NCI-H510A treated with DMSO at 0.1 percent for 48 hours (cell line): ENCODE measurements at places on chromosomes 2 and 18.
A peak's percentile ranks its signal among the peaks of the same experiment; 100 is the strongest.

- no peak for DNase-seq
These were observed 268.5 kb upstream of the ZSWIM2 start for GRCh38 chr2:187117483-187117882.

- no peak for DNase-seq
These were observed 48.1 kb downstream of the ADCY3 start for GRCh38 chr2:24871852-24872333.

DNA sequence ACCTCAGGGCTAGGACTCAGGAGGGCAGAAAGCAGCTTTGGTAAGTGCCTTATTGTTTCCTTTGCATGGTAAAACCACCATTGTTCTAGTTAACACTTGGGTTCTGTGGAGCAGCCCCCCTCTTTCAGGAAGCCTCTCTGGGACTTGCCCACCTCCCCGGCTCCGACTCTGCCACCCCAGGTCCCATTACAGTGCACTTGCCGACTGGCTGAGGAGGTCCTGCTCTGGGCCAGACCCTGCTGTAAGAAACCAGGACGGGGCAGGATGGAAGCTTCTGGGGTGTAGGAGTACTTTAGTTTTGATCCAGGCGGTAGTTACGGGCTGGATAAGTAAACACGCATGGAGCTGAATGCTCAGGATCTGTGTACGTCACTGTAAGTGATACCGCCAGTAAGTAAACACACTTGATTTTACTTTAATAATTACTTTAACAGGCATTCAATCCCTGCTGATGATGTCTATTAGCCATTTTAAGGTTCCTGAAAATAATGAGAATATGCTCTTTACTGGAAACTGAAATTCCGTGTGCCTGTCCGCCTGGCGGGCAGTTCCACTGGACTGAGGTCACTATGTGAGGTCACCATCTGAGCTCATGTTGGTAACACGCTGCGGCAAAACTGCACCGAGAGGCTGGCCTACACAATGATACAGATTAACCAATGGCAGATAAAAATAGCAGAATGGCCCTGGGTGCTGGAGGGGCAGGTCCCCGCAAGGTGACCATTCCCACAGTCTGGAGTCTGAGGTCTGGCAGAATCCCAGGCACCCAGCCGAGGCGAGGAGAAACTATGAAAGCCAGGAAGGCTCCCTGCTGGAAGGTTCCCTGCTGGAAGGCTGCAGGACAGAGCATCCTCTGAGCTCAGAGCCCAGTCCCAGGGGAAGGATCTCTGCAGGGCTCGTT, 25.2 kb downstream of the HS1BP3 start:
- DNase-seq = peak; percentile 74

GRCh38 chr2:207133820-207134519, 31.8 kb downstream of the KLF7 start:
- no peak for DNase-seq

GRCh38 chr18:26813043-26813442, 52.5 kb downstream of the AQP4 start:
- peak; percentile 45 for DNase-seq

- no peak for DNase-seq
These were observed 10.8 kb downstream of the GLS start for GRCh38 chr2:190891372-190891771.

DNA sequence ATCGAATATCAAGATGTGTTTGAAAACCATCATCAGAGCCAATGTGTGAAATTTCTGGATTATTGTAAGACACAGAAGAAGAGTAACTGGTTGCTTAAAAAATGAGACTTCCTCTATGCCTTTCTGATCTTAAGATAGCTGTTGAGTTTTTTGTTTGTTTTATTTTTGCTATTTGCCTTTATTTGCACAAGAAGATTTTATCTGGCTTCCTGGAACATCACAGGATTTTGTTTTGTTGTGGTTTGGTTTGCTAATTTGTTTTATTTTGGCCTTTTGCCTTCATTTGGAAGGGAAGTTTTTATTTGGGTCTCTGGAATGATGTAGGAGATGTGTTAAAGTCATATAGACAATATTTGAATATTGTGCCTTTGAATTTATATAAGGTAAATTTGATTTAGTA, 3.9 kb upstream of the CYTIP start:
- no peak for DNase-seq

DNA sequence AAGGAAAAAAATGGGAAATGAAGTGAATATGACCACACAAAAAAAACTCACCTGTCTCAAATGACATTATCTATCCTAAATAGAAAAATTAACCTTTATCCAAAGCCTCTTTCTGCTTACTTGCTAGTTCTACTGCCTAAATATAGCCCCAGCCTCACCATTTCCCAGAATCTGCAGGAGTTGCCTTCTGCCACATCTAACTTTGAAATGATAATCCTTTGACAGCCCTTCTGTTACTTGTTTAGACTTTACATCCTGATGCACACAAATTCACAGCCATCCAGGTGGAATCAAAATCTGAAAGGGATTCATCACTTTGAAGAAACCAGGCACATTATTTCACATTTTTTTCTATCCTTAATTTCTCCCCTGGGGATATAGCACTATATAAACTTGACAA, 1356.2 kb upstream of the NXPH2 start:
- no peak for DNase-seq

DNA sequence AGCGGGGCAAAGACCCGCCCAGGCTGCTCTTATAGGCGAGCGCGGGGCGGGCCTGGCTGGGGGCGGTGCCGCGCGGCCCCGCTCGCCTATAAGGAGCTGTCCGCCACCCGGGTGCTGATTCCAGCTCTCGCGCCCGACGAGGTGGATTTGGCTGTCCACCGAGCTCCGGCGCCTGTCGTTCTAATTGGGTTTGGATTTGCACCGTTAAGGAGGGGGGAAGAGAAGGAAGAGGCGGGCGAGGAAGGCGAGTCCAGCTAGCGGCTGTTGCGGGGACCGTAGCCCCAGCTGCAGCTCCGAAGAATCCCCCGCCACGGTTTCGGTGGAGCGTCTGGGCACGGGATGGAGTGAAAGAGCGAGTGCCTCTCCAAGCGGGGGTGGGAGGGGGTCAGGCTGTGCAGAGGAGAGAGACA, at the start of gene CNTNAP5:
Gene CNTNAP5, plus strand, starts transcription at position 117 of the 410 bp plus-strand sequence. CDS start 364 bp downstream, outside the sequence.
- DNase-seq = peak; percentile 46

DNA sequence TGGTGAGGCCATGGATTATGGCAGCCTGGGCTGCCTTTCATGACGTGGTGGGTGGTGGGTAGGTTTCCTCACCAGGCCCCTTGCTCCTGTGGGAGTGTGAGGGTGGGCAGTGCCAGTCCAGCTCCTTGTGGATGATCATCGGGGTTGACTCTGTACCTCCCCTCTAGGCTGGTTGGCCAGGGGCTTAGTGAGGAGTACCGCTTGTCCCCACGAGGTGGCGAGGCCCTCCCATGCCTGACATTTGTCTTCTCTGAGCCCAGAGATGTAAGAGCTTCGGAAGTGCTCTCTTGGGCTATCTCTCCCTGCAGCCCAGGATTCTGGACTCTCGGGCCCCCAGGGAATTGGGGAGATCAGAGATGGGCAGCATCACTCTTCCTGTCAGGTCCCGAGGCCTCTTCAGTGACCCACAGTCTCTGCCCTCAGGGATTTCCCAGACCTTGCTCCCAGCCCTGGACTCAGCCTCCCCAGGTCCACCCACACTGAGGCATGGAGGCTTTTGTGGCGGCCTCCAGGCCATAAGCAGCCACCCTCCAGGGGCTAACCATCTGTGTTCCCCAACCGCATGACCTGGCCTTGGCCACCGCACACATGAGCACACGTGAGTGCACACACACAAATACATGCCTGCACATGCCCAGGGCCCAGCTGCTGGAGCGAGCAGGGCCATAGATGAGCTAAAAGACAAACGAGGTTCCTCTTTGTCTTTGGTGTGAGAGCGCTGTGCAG, 6.5 kb downstream of the SPR start:
- no peak for DNase-seq

GRCh38 chr2:223054193-223054781, 2.3 kb downstream of the KCNE4 start:
- no peak for DNase-seq

- DNase-seq = no peak
These were observed 905 bp upstream of the NUP35 start for GRCh38 chr2:183123117-183123958.

- no peak for DNase-seq
These were observed 134.7 kb downstream of the MSTN start for GRCh38 chr2:189927823-189928222.

GRCh38 chr18:2905854-2906703, 59.3 kb downstream of the EMILIN2 start:
- peak; percentile 42 for DNase-seq

DNA sequence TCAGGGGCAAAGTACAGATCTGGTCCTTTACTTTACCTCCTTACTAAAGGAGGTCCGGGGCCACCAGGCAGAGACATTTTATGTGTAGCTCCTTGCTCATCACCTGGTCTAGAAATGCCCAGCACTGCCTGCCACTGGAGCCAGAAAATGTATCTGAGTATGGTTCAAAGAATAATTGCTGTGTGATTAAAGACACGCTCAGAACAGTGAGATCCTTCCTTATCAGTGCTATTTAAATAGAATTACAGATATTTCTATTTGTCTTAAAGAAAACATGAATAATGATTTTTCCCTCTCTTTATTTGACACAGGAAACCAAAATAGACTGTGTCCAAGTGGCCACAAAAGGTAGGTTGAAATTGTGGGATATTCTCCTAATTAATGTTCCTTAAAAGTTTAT, 494.8 kb upstream of the RAB12 start:
- DNase-seq = no peak

DNA sequence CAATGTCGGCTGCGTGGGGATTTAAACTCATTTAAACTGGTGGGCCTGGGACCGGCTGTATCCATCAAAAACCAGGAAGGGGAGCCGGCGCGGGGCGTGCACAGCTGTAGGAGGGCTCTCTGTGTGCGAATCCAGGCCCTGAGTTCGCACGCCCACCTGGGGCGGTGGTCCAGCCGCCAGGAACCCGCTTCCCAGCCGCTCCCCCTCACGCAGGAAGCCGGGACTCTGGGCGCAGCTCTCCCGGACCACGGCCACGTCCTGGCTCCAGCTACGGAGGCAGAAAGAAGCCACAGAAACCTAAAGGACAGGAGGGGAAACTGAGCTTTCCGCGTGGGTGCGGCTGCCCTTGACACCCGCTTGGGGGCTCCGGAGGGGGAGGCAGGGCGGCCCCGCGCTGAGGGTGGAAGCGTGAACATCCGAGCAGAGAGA, 80.6 kb downstream of the GFPT1 start:
- DNase-seq = no peak
